C1 segment of cervical spinal cord (tissue), 14 donors: ENCODE measurements at places on chromosomes 4 and X.

DNA sequence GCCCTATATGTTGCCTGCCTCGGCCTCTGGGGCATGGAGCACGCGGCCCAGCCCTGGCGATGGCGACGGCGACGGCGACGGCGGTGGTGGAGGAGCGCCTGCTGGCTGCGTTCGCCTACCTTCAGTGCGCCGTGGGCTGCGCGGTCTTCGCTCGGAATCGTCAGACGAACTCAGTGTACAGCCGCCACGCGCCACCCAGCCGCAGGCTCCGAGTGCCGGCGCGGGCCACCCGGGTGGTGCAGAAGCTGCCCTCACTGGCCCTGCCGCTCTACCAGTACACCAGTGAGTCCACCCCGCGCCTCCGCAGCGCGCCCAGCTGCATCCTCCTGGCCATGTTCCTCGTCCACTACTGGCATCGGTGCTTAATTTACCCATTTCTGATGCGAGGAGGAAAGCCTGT is 83.7 kb upstream of the F9 start:
- no peak for DNase-seq

- DNase-seq: no peak
Measured at GRCh38 chr4:38869511-38869910, 1.9 kb downstream of the FAM114A1 start.

GRCh38 chr4:150232029-150232428 is 153.8 kb downstream of the DCLK2 start:
- no peak for DNase-seq

- no peak for DNase-seq
Measured at GRCh38 chrX:72712094-72712755, 1.9 kb downstream of the PHKA1 start.

DNA sequence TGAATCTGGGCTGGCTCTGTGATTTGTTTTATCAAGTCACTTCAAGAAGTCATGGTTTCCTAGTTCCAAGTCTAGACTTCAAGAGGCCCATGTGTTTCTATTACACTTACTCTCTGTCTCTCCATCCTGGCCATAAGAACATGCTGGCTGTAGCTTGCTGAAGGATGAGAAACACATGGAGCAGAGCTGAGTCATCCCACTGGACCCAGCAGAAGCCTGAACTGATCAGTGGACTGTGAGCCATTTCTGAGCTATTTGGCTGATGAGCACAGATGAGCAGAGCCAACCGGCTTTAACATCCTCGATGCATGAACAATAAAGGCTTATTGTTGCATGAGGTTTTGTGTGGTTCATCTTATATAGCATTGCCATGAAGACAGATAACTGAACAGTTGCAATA is 290.6 kb upstream of the BOD1L1 start:
- no peak for DNase-seq

- no peak for DNase-seq
Measured at GRCh38 chr4:99934891-99935290, 11.5 kb downstream of the DNAJB14 start.

- DNase-seq: no peak
Measured at GRCh38 chr4:140346136-140346535, 27.3 kb upstream of the SCOC start.

DNA sequence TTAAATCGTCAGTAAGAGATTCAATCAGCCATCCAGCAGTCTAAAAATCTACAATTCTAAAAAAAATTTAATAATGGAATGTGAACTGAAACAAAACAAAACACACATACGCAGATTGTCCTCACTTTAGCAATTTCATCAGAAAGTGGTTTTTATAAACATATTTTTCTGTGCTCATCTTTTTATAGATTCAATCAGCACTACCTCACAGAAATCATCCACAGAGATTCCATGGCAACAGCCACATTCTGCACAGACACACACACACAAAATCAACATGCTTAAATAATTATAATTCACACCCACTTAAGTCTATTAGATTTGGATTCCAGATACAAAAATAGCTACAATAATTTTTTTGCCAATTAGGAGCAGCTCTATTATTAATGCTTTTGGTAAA is 149.0 kb upstream of the KCNIP4 start:
- DNase-seq: no peak

GRCh38 chr4:90093526-90093925 is 33.7 kb upstream of the CCSER1 start:
- DNase-seq: no peak
